ENCODE measurements at places on chromosomes 3 and 15.
A peak's percentile ranks its signal among the peaks of the same experiment; 100 is the strongest.

DNA sequence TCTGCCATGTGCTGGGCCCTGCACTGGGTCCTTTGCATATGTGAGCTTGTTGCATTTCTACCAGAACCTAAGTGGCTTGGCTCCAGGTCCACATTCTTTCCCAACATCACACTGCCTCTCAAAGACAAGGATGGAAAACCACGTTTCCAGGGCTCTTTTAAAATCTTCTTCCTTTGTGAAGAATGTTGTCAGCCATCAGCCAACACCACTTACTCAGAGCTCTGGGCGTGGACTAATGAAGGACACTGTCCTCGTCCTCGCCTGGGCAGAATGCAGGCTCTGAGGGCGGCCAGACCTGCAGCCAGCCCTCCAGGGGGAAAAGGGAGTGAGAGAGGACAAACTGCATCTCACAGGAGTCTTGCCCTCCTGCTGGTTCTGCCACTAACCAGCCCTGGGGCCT, 49.7 kb downstream of the MAGEF1 start:
- DNase-seq, result no peak

GRCh38 chr3:17639257-17639656, 103.2 kb downstream of the TBC1D5 start:
- no peak for DNase-seq

- DNase-seq, result no peak
Observed at GRCh38 chr3:541062-541801, 344.7 kb downstream of the CHL1 start.

- DNase-seq, result no peak
Observed at GRCh38 chr3:74571118-74571517, 43.3 kb downstream of the CNTN3 start.

DNA sequence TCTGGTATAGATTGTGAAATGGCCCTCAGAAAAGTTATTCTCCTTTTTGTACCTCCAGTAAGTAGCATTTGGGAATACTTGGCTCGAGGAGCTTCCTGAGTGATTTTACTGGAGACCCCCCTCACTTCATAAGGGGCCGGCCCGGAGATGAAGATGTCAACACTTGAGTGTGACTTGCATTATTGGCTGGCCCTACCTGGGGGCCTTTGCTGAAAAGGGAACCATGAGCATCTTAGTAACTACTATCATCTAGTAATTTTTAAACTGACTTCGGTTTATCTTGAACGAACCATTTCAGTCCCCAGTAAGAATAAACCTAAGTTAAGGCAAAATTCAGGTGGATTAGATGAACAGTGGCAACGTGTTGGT, 1.3 kb downstream of the FAIM start:
- no peak for DNase-seq

GRCh38 chr3:116663161-116664110, 46.1 kb upstream of the TUSC7 start:
- no peak for DNase-seq

DNA sequence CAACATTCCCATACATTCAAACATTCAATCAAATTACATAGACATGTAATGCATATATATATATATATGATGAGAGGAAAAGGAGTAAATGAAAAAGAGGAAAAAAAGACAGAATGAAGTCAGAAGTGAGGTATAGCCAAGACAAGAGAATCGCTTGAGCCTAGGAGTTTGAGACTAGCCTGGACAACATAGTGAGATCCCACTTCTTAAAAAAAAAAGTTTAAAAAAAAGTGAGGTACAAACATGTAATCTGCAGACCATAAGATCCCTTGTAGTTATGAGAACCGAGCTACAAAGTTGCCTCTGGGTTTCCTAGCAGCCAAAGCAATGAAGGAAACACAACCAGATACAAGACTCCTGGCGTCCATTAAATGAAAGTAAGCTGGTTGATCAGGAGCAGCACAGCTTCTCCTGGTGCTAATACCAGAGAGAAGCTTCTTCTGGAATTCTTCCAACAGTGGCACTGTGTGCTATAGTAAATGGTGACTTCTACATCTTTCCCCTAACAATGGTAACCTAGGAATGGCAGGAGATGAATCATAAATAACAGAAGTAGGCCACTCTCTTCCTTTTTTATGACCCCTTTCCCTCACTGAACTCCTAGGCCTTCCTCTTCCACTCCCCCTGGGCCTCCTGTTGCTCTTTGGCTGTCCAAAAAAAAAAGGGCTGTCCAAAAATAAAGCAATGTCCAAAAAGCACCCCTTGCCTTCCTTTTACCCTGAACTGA, 3.5 kb downstream of the KCNMB3 start:
- DNase-seq, result no peak

- DNase-seq, result no peak
Observed at GRCh38 chr3:105448338-105448982, 81.8 kb downstream of the ALCAM start.

GRCh38 chr3:99240700-99241099, 339.2 kb upstream of the DCBLD2 start:
- DNase-seq, result no peak

DNA sequence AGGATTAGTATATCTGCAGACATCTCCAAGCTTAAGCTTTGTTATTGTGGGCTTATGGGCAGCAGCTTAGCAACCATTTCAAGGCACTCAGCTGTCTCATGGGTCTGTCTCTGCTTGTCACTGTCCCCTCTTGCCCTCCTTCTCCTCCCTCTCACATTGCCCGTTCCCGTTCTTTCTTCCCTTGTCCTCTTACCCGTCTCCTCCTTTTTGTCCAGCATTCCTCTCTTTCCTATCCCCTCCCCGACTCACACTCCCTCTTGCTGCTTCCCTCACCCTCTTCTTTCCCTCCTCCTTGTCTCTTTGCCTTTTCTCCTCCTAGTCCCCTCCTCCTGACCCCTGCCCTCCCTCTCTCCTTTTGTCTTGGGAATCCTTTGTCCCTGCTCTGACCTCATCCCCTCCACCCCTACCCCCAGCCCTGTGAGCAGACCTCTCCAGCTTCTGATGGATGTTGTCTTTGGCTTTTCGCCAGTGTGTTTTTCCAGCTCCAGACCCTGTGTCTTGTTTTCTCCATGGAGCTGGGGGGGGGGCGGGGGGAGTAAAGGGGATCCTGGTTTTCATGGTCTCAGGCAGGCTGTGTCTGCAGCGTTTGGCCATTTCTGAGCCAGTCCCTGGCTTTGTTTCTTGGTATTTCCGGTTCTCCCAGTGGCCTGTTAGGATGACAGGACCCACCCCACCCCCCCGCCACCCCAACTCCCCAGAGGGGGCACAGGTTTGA, 47.9 kb upstream of the TRAK1 start:
- DNase-seq, result no peak

GRCh38 chr15:84764989-84765388, 16.6 kb downstream of the ZNF592 start:
- DNase-seq, result no peak

- no peak for DNase-seq
Observed at GRCh38 chr3:159513444-159513843, 475.2 kb upstream of the IL12A start.

DNA sequence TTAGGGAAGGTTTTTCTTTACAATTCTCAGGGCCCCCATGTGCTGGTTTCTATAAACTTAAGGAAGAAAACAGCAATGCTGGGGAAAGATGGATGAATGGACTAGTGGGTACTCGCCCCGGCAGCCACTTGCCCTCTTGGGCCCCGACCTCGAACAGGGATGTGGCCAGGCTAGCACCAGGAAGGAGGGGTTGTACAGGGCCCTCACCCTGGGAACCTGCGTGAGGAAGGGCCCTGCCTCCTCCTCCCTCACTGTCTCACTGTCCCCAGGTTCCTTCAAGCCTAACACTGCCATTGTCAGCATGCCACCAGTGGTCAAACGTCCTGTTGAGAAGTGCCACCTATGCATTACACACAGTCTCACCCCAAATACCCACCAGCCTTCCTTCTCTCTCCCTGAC, 9.1 kb downstream of the ADAMTS17 start:
- DNase-seq, result no peak

- DNase-seq, result no peak
Observed at GRCh38 chr15:90103701-90104329, 1.5 kb upstream of the IDH2 start.

- no peak for DNase-seq
Observed at GRCh38 chr3:106957029-106957428, 420.2 kb upstream of the CCDC54 start.

DNA sequence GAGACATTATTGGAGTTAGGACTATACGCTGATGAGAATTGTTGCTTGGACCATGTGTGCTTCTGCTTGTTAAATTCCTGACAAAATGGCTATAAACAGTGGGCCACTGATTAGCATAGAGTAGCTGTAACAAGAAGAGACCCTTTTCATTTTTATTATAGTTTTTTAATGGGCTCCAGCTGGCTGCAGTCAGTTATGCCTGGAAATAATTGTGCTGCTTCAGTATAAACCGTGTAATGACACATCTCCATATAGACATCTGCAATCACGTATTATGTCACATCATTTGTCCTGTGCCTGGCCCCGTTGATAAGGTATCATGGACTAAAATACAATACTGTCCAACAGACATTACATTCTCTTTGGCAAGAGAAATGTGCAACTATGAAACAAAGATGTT, 50.9 kb downstream of the ARPP21 start:
- no peak for DNase-seq

DNA sequence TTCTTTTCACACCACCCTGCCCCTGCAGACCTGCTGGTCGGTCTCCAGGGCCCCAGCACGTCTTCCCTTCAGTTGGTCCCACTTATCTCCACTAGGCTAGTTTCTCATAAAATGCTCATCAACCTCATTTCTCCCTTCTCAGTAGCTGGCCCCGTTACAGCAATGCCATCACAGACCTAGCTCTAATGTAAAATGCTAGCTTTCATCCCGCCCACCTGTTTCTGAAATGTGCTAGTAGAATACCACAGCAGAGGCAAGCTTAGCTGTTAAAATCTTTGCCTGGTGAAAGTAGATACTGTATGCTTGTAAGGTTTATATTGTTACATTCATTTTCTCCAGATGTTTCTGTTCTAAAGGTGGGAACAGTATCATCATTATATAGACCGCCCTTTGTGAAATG, 13.1 kb downstream of the MKRN2OS start:
- DNase-seq, result no peak

GRCh38 chr15:88397506-88397905, 69.7 kb downstream of the MRPL46 start:
- DNase-seq, result no peak

- DNase-seq, result peak; percentile 60
Observed at GRCh38 chr3:152524198-152525140, 255.7 kb downstream of the MBNL1 start.

- DNase-seq, result peak; percentile 85
Observed at GRCh38 chr15:60932051-60932915, 296.8 kb downstream of the RORA start.

- no peak for DNase-seq
Observed at GRCh38 chr3:179882292-179882691, 154.4 kb downstream of the PEX5L start.

- no peak for DNase-seq
Observed at GRCh38 chr3:99508191-99508590, 130.2 kb upstream of the COL8A1 start.

GRCh38 chr15:50416890-50417289, 7.3 kb upstream of the USP8 start:
- no peak for DNase-seq

DNA sequence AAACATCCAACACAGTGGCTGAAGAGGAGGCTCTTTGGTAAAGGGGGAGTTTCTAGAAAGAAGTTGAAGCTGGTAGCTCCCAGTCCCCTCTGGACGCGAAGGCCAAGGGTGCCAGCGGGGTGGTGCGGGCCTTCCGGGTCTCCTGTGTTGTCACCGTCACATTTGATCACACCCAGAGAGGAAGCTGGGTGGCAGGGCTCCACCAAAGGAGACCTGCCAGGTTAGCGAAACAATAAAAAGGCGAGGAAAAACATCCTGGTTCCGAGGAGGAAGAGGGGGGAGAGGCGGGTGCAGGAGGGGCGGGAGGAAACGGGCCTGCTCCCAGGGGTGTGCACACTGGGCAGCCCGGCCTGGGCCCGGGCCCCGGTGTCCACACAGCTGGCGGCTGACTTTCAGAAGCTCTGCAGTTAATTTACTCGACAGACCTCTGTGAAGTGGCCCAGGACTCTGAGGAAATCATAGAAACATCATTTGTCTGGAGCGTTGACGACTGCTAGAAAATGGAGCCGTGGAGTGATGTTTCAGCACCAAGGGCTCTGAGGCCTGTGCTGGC, 12.1 kb downstream of the HEG1 start:
- DNase-seq, result no peak

GRCh38 chr15:59558851-59559250, 52.7 kb upstream of the GCNT3 start:
- no peak for DNase-seq

DNA sequence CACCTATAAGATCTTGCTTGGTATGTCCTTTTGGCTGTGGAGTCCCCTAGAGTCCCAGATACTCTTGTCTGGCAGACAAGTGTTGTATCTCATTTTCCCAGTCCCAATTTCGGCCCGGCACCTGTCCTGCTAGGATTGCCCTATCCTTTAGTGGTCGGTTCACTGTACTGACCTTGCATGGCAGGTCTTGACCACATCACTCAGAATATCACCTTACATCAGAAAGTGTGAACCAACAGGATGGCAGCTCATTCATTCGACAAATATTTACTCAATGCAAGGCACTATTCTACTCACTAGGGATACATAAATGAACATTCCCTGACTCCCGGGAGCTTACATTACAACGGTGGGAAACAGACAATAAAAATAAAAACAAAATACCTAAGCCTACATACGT, 5.7 kb upstream of the CCDC80 start:
- no peak for DNase-seq

DNA sequence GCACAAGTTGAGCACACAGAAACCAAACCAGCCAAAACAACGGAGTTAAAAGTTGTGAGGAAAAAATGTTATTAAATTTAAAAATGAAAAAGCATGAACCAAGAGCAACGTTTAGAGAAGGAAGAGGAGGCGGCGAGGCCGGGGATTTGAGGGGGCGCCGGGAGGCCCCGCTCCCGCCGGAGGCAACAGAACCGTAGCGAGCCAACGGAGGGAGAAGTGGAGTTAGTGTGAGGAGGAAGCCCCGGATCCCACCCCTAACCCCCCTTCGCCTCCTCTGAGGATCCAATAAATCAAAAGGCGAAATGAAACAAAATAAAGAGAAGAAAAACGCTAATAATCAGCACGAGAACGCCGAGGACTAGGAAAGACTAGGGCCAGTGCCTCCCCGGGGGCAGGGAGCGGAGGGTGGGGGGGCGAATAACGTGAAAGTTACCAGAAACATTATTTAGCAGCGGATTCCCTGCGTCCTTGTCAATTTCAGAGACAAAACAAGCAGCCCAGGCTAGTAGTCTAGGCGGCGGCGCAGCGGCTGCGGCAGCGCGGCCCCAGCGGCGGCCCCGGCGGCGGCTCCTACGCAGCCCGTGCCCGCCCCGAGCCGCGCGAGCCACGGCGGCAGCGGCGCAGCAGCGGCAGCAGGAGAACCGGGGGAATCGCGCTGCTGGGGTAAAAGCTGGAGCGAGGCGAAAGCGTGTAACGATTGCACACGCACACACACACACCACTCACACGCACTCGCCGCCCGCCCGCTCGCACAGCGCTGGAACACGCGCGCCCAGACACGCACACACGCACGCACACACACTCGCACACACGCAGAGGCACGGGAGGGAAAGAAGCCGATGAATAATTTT, 1.7 kb downstream of the MEIS2 start:
- no peak for DNase-seq

GRCh38 chr3:123586131-123586530, 1.3 kb upstream of the HACD2 start:
- DNase-seq, result peak; percentile 64

Data from activated CD4-positive, alpha-beta T cell treated with anti-CD3 and anti-CD28 coated beads, Interleukin-2, Interleukin-4, amounts not matched to agents 100 ng/mL and 50 ng/mL, durations not matched to agents 16 hours and 8 hours (primary cell).